ENCODE measurements at places on chromosomes 5 and 9. TPM values are rescaled to one million over a fixed set of nuclear protein-coding genes. Genes with fewer than 3 reads are reported as not detected.

Gene ADRB2
- total RNA-seq: 42.1 TPM

- no peak overlapping the region for H3K4me3 ChIP-seq
- peaks cover 6% of the 10 kb centered on the region for H3K4me1 ChIP-seq
- no peak overlapping the region for H3K27ac ChIP-seq
- H3K36me3 ChIP-seq: no peaks in the 10 kb centered on the region
- no peaks in the 10 kb centered on the region for H3K27me3 ChIP-seq
- peak; percentile 24 for DNase-seq
These were observed 767.9 kb upstream of the CTNND2 start for GRCh38 chr5:12672141-12672540.

Gene SPDL1
- total RNA-seq: 29.9 TPM

- H3K27ac ChIP-seq: no peak overlapping the region
- H3K4me3 ChIP-seq: no peak overlapping the region
- no peaks in the 10 kb centered on the region for H3K36me3 ChIP-seq
- H3K27me3 ChIP-seq: no peaks in the 10 kb centered on the region
These were observed 172.3 kb upstream of the PLPPR1 start for GRCh38 chr9:100856238-100856637.

Gene TRIM52
- total RNA-seq: 8.9 TPM

Measured in PC-3 (cell line).